ENCODE measurements at places on chromosomes 5 and 9.
A peak's percentile ranks its signal among the peaks of the same experiment; 100 is the strongest.

GRCh38 chr5:537098-537497 lies 12.8 kb upstream of the SLC9A3 start:
- no peak for DNase-seq

DNA sequence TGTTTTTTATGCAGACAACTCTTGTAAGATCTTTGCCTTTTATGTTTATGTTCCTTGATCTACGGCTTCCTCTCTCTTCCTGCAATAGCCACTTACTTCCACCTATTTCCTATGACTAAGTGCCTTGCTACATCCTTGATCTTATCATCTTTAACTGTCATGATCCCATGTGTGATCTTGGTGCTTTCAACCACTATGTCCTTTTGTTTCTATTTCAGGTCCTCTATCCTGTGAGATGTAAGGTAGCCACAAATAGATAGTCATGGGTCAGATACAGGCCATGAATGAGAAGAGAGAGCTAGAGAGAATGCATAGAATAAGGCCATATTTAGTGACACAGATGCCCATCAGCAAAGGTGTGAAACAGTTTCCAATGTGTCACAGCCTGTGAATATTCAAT lies 243.6 kb upstream of the HAPLN1 start:
- peak; percentile 40 for DNase-seq

DNA sequence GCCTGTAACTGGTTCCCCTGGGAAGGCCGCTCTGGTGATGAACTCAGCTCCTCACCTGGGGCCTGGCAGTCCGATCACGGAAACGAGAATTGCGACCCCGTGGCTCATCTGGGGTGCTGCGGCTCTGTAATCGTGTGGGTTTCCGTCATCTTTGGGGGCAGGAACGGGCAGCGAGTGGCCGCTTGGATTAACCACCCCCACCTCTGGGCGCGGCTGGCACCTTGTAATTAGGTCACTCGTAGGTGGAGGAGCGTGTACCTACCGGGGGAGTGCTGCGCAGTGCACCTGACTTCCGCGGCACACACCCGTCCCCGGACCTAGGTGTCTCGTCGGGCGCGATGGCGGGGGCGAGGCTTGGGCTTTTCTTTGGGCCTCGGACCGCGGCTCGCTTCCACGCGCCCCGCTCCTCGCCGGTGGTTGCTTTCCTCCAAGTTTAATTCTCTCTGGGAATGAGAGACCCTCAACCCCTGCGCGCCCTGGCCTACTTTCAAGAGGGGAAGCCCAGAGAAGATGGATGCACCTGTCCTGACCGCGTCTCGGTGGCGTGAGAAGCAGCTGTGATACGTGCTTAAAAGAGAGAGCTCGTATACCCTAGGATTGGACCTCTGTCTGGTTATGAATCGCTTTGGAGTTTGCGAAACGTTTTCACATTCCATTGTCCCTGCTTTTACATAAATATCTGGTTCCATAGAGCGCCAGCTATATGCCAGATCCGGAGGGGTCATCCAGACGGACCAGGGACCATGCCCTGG lies 744 bp upstream of the PPP2CA start:
- peak; percentile 41 for DNase-seq

DNA sequence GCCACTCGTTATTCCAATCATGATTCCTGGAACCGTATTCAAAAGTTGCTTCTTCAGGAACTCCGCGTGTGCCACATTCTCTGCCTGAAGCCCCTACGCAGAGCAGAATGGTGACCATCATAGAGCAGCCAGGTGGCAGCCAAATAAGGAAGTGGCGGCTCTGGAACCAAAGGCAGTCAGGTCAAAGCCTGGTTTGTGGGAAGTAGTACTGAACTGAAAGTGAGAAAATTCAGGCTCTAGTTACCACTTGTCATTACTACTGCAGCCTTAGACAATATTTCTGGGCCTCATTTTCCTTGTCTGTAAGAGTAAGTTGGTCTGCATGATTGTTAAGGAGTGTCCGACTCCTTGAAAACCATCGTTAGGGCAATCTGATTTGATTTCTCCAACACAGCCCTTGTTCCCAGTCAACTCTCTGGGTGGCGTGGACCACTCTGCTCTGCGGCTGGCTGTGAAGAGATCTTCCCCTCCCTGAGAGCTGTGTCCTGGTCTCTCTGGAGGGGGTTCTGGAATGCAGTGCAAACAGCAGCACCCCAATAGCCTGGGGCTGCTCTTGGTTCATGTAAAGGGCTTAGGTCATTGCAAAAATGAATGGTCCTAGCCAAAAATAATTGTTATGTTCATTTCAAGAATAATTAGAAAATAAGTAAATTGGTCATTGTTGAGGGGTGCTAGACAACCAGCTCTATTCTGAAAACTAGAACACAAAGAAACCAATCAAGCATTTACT lies 102.4 kb downstream of the MED27 start:
- DNase-seq: no peak

DNA sequence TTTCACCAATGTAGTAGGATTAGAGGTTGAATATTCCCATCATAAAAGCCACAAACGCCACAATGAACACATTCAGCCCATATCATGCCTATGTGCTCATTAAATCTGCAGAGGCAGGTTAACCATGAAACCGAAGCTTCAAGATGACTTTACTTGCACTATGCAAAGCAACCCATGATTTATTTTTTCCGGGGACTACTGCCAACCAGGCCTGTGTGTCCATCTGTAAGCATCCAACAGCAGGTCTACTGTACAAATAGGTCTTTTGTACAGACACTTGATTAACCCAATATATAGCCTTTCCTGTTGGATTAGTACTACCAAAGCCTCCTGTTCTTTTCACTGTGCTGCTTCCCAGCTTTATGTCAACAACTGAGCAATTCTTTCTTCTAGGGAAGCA lies 104.9 kb upstream of the CDH10 start:
- peak; percentile 14 for DNase-seq

DNA sequence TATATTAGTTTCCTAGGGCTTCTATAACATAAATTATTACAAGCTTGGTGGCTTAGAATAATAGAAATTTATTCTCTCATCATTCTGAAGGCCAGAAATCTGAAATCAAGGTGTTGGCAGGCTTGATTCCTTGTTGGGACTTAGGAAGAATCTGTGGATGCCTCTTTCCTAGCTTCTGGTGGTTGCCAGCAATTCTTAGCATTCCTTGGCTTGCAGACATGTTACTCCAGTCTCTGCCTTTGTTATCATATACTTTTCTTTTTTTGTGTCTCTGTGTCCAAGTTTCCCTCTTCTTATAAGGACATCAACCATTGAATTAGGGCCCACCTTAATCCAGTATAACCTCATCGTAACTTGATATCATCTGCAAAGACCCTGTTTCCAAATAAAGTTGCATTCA lies 31.4 kb downstream of the CTNNA1 start:
- peak; percentile 29 for DNase-seq

DNA sequence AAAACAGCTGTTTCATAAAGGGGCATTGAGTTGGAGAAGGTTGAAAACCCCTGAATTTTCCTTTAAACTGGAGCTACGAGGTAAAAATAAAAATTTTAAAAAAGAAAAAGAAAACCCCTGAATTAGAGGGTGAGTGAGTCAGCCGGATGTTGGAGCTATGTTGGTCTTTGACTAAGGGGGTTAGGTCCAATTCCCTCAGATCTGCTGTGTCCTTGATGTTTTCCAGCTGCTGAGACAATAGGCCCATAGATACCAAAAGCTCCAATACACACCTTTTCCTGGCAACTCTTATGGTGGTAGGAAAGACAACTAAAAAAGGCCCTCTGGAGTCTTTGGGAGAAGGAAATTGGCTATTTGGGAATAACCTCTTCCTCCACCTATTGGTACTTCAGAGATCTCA lies 79.4 kb upstream of the SAP30L start:
- DNase-seq: peak; percentile 56

- no peak for DNase-seq
These were observed 213.0 kb downstream of the FBXL17 start for GRCh38 chr5:108168915-108169314.

DNA sequence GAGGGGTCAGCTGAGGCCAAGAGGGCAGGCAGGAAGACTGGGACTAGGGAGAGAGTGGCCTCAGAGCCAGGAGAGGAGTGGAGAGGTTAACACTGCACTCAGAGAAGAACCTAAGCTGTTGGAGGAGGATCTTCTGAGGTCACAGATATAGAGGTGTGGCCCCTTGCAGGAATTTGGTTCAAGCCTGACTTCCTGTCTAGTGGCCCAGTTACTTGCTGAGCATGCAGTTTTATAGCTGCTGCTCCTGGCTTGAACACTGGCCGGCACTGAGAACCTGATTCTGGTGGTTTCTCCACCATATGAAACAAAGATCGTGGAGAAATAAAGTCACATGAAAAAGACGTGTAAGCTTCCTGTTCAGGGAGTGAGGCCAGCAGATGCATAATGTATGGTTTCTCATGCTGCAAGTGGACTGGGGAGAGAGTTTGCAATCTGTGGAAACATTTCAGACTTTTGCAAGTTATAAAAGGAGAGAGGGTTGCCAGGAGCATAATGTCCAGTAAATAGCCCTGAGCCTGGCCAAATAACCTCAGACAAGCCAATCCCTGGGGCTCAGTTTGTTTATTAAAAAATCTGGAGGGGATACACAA lies 82.6 kb downstream of the GALNT10 start:
- peak; percentile 53 for DNase-seq

GRCh38 chr5:51389577-51390463 lies 6.6 kb downstream of the ISL1 start:
- no peak for DNase-seq

DNA sequence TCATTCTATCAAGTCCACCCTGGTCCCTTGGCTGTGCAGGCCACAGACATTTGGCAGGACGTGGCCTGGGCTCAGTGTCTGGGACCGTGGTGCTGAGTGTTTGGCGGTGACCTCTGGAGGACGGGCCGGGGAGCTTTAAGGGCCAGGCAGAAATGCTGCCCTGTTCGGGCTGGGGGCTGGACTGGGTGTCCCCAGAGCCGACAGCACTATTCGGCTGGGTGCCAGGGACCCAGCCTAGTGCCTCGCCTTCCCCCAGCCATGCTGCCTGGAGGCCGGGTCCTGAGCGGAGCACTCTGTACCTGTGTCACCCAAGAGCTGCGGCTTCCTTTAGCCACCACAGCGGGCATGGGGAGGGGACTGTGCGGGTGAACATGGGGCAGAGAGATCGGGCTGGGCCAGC lies 40.4 kb downstream of the COL5A1 start:
- DNase-seq: no peak

GRCh38 chr5:173581408-173582215 lies 34.8 kb downstream of the BOD1 start:
- DNase-seq: peak; percentile 37

- DNase-seq: no peak
These were observed 117.0 kb upstream of the CXCL14 start for GRCh38 chr5:135695656-135696313.

Data from iris pigment epithelial cell (primary cell).